CD8-positive, alpha-beta memory T cell (primary cell): ENCODE measurements at places on chromosomes 5 and 9.
A peak's percentile ranks its signal among the peaks of the same experiment; 100 is the strongest.

DNA sequence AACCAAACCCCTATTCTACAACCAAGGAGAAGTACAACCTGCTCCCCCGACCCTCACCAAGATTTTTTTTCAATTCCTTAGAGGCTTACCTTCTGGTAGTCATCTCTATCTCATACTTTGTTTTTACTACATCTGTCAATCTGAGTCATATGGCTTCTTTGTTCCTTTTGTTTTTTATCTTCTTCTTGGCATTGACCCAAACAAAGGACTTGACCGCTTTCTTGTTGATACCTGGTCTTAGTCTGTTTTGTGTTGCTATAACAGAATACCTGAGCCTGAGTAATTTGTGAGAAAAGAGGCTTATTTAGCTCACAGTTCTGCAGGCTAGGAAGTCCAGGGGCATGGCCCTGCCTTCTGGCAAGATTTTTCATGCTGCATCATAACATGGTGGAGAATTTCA, 352.7 kb downstream of the MLLT3 start:
- no peak for DNase-seq

- DNase-seq, result peak; percentile 4
These were observed 39.9 kb downstream of the PAX5 start for GRCh38 chr9:36993933-36994764.

DNA sequence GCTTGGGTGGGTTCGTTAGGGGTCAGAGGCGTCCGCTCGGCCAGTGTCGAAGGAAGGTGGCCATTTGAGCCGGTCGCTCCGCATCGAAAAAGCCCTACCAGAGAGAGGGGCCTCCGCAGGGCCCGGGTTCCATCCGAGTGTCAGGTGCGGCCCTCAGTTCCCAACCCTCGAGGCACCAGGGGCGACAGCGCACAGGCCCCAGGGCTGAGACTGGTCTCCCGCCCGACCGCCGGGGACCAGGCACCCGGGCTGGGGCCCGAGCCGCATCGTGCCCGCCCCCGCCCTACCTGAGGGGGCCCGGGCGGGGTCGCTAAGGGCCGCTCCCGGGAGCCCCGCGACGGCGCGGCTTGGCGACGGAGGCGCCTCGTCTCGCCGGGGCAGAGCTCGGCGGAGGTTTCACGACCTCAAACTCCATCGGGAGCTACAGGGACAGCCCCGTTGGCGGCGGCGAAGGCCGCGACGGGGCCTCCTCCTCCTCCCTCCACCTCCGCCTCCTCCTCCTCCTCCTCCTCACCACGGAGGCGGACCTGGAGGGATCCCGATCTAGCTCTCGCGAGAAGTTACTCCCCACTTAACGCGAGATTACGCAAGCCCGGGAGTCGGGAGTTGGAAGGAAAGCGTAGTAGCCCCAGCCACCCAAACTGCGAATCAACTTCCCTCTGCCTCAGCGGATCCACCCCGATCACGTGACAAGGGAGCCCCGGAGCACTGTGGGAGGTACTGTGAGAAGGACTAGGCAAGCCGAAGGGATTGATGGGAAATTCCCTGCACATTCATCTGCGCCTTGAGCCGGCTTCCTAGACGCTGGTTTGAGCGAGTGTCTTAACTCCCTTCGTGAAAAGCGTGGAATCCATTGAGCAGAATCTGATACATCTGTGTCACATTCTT, at the start of gene RC3H2:
Gene RC3H2, minus strand, starts transcription at position 537 of the 888 bp plus-strand sequence. CDS start 7,850 bp downstream, outside the sequence.
- peak; percentile 99 for DNase-seq

DNA sequence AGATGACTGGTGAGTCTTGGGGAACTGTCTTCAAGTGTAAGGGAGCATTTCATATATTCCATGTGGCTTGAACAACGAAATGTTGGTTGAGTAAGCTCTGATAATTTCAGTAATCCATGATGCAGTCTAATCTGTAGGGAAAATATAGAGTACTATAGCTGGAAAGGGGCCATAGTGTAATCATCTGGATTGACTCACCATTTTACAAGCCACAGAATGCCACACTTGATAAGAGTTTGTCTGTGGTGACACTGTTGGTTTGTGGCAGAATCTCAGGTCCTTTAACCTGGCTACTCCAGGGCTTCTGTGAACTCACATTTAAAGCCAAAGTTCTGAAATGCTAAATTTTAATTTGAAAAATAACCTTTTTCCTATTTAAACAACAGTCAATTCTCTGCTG, 16.3 kb upstream of the MAML1 start:
- no peak for DNase-seq
